ENCODE measurements at places on chromosomes 2 and 18.

GRCh38 chr2:43906448-43907109 lies 67.8 kb downstream of the ABCG8 start:
- DNase-seq = no peak

- DNase-seq = no peak
Observed at GRCh38 chr18:75112186-75113096, 96.5 kb downstream of the PTGR3 start.

GRCh38 chr2:161836664-161837063 lies 212.4 kb downstream of the SLC4A10 start:
- no peak for DNase-seq

DNA sequence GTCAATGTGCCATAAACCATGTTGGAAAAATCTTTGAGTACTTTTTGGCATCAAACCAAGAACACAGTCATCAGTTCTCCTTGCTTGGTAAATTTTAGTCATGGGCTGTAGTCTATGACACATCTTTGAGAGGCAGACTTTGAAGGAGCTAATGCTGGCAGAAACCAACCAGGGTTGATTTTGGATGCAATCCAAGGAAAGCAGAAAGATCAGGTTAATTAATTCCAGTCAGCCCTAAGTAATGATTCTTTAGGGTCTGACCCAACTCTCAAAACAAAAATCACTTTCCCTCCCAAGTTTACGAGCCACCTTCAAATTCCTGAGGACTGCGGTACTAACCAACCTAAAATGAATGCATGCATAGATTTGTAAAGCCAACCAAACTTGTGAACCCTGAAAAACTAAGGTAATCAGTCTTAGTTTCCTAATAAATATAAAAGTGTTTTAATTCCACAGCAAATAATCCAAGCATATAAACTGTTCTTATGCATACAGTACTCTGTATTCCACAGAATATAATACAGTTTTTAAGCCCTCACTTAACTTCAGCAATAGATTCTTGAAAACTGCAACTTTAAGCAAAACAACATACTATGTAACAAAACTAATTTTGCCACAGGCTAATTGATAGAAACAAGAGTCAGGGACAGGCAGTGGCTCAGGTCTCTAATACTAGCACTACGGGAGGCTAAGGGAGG lies 22.0 kb downstream of the AP1S3 start:
- DNase-seq = no peak

- no peak for DNase-seq
Observed at GRCh38 chr2:10536569-10537133, 88.5 kb upstream of the ODC1 start.

DNA sequence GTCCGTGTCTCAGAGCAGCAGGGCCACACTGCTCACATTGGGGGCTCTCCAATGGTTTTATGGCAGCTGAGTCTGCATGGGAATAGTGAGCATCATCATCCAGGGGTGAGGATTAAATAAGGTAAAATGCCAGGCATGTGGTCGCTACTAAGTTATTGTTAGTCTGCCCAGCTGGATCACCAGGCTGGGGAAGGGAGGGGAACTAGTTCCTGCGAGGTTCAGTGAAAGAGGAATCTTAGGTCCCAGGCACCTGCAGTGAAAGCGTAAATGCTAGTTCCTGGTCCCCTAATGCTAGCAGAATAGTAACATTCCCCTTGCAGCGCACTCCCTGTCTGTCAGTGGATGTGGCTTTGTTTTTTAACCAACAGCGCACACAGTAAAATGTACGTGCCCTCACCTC lies 60.1 kb downstream of the ARHGEF4 start:
- DNase-seq = no peak

DNA sequence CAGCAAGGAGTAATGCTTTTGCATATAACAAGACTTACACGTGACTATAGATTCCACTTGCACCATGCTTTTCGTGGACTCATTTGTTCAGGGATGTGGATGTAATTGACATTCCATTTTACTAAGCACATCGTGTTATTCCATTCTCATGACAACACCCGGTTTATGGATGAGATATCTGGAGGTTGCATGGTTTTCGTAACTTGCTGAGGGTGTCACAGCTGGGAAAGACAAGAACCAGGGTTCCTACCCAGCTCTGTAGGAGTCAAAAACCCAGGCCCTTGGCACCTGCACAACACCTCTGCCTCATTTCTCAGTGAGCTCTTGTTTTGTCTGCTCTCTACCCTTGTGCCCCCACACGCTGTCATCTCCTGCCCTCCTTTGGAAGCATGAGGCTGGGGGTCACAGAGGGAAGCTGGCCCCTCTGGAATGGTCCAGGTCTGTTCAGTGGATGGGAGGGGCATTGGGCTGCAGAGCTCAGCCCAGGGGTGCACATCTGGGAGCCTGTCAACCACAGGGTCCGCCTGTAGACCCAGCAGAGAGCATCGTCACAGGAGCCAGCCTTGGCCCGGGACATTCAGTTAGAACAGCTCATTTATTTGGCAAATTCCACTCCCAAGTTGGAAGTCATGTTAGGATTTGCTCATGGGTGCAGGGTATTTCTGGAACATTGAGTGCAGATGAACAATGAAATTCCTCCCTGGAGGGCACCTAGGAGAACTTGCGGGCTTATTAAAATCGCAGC lies 120.1 kb upstream of the TWIST2 start:
- DNase-seq = no peak

GRCh38 chr18:50093366-50094064 lies 101.4 kb downstream of the MYO5B start:
- no peak for DNase-seq

GRCh38 chr2:39563572-39563971 lies 102.1 kb upstream of the TMEM178A start:
- no peak for DNase-seq

GRCh38 chr18:78781601-78781960 lies 198.0 kb upstream of the SALL3 start:
- DNase-seq = no peak

- no peak for DNase-seq
Observed at GRCh38 chr2:28391564-28392296, 928 bp upstream of the FOSL2 start.

- DNase-seq = no peak
Observed at GRCh38 chr18:48637081-48637990, 98.5 kb downstream of the CTIF start.

Measured in B cell (primary cell).